ENCODE measurements at places on chromosomes 11 and 22.

- DNase-seq = no peak
Observed at GRCh38 chr11:115087791-115088190, 409.5 kb downstream of the NXPE2 start.

GRCh38 chr22:24099666-24100065 is 81.6 kb upstream of the SUSD2 start:
- no peak for DNase-seq

DNA sequence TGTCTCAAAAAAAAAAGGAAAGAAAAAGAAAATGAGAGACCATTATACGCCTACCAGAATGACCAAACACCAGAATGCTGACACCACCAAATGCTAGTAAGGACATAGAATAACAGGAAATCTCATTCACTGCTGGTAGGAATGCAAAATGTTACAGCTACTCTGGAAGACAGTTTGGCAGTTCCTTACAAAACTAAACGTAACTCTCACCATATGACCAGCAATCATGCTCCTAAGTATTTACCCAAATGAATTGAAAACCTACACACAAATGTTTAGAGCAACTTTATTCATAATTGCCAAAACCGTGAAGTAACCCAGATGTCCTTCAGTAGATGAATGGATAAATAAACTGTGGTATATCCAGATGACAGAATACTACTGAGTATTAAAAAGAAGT is 7.2 kb downstream of the CHKA start:
- DNase-seq = no peak

DNA sequence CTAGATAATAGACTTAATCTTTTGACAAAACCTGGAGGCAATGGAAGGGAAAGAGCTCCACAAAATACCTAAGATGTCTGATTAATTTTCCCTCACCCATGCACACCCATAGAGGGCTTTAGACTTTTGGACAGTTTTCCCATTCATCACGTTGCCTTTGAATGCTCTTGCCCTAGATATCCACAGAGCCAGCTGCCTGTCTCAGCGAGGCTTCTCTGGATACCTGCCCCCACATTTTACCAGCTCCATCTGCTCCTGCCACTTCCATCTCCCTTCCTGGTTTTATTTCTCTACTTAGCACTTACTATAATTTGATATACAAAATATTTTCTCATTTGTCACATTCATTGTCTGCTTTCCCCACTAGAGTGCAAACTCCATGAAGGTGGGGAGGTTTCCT is 136.8 kb downstream of the FDX1 start:
- no peak for DNase-seq

DNA sequence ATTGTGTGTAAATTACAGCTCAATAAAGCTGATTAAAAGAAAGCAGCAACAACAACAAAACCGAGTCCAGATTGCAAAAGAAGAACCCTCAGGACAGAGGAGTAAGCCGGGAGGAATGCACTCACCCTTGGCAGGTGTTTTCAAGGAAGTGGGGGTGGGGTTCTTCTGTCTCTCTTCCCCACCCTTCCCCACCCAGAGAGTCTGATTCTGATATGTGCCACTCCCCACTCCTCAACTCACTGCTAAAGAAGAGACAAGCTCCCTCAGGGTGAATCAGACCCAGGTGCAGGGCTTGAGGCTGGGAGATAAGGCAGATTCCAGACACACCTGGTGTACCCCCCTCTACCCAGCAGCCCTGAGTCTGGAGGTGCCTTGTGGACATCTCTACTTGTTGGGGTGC is 38.4 kb upstream of the PHF21A start:
- DNase-seq = no peak

DNA sequence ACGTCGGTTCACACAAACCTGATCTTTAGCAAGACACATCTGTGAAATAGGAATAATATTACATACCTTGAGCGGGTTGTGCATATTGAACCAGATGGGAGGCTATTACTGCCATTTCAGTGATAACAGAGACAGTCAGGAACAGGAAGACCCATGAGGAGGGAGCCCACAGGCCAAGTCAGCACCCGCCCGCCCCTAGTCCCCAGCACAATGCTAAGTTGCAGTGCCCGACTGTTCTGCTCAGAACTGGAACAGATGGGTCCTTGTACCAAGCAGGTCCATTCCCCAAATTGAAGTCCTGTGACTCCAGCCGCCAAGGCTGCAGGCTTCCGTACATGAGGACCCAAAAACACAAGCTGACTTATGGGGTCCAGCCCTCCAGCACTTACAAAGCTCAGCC is 9.3 kb downstream of the CXCR5 start:
- DNase-seq = no peak

DNA sequence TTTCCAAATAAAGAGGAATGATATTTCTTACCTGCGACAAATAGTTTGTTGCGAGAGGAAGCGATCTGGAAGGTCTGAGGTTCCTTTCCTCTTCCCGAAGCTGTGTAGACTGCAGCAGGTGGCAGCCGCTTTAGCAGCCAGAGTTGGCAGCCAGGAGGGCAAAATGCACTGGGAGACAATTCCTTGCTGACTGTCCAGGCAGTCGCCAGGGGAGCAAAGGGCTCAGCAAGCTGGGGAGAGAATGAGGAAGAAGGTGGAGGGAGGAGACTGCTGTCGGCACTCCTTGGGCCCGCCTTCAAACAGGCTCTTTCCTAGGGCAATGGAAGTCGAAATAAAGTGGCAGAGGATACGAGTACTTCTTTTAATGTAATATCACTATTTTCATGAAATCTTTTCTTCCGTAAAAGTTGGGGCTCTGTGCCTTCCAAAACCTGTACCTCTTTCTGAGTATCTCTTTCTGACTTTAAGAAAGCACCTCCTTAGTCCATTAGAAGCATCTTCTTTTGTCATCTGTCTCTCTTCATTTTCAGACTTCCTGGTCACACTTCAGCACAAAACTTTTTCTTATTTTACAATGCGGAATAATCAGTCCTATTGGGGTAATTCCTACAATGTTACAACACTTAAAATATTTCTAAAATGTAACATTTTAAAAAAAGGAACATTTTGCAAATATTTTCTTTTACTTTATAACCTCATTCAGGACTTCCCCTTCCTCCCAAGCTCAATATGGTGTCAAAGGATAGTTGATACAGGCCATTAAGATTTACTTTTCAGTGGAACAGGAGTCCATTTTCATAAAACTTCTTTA is at the start of gene IL18:
IL18 (minus strand) TSS at position 220 of the 811 bp plus-strand sequence. CDS start 9,041 bp downstream, outside the sequence.
- no peak for DNase-seq

GRCh38 chr22:40997520-40997919 is 46.3 kb downstream of the RBX1 start:
- DNase-seq = no peak
